Suprapubic skin (tissue), 4 donors: ENCODE measurements at places on chromosomes 13 and 19. TPM values are rescaled to one million over a fixed set of nuclear protein-coding genes. Genes with fewer than 3 reads are reported as not detected.

The PRR12 gene
- total RNA-seq, result 50.3 TPM

The N4BP2L1 gene
- total RNA-seq, result 31.3 TPM

The APOC4 gene
- total RNA-seq, result not detected

The CABP5 gene
- not detected for total RNA-seq

The CEACAM7 gene
- total RNA-seq, result 5.2 TPM

The ZNF563 gene
- total RNA-seq, result 8.3 TPM

The ZNF100 gene
- 1.5 TPM for total RNA-seq

The CLEC4G gene
- not detected for total RNA-seq

The REEP6 gene
- total RNA-seq, result 11.8 TPM

The MED16 gene
- 52.7 TPM for total RNA-seq

The SIGLEC9 gene
- 0.68 TPM for total RNA-seq

The CBY2 gene
- total RNA-seq, result 0.49 TPM

The ZNF439 gene
- 8.4 TPM for total RNA-seq

The PTOV1 gene
- 82.2 TPM for total RNA-seq

The MEGF8 gene
- 14.2 TPM for total RNA-seq

The ZNF560 gene
- not detected for total RNA-seq

The WTIP gene
- 15.7 TPM for total RNA-seq

The CD79A gene
- 3.0 TPM for total RNA-seq

The EVI5L gene
- 24.9 TPM for total RNA-seq

The ZNF723 gene
- total RNA-seq, result not detected

The SEMA6B gene
- total RNA-seq, result 4.3 TPM

The IL4I1 gene
- not detected for total RNA-seq

The DCT gene
- 122 TPM for total RNA-seq

The CDC34 gene
- total RNA-seq, result 48.3 TPM

The HRC gene
- total RNA-seq, result 0.47 TPM

The SPRED3 gene
- 0.44 TPM for total RNA-seq

The NXNL1 gene
- total RNA-seq, result not detected

The ZNF582 gene
- total RNA-seq, result 2.8 TPM

The CACNG8 gene
- total RNA-seq, result not detected

The FLT1 gene
- 3.8 TPM for total RNA-seq

The POSTN gene
- total RNA-seq, result 124 TPM

The KLK2 gene
- not detected for total RNA-seq

The ZNF600 gene
- total RNA-seq, result 12.6 TPM

The GARIN5A gene
- 3.9 TPM for total RNA-seq

The GIPC3 gene
- 0.39 TPM for total RNA-seq

The ZNF134 gene
- total RNA-seq, result 15.8 TPM

The OR10H1 gene
- total RNA-seq, result not detected

The RASL11A gene
- total RNA-seq, result 15.2 TPM

The HSH2D gene
- 1.4 TPM for total RNA-seq

The PLPPR3 gene
- total RNA-seq, result not detected

The ZNF556 gene
- total RNA-seq, result not detected

The NLRP11 gene
- total RNA-seq, result not detected

The CEACAM20 gene
- 0.40 TPM for total RNA-seq

The ZNF837 gene
- 3.1 TPM for total RNA-seq

The CPT1C gene
- total RNA-seq, result 0.89 TPM

The ATP4A gene
- total RNA-seq, result not detected

The PSG1 gene
- total RNA-seq, result not detected

The RGCC gene
- 102 TPM for total RNA-seq

The GIPR gene
- 1.2 TPM for total RNA-seq

The PTPRH gene
- total RNA-seq, result not detected
